Thymus (tissue), 14 donors: ENCODE measurements at places on chromosomes 1 and 21. TPM values are rescaled to one million over a fixed set of nuclear protein-coding genes. Genes with fewer than 3 reads are reported as not detected.

The UAP1 gene
- total RNA-seq: 21.9 TPM

The ADAM30 gene
- total RNA-seq: not detected

The FMO1 gene
- total RNA-seq: 5.6 TPM

The SLAMF9 gene
- 0.09 TPM for total RNA-seq

The SPRR2F gene
- 0.09 TPM for total RNA-seq

The DMAP1 gene
- total RNA-seq: 21.2 TPM

The SYT2 gene
- total RNA-seq: 0.05 TPM

The AUNIP gene
- total RNA-seq: 4.5 TPM

The AADACL3 gene
- 0.05 TPM for total RNA-seq

The TTC39A gene
- total RNA-seq: 1.1 TPM

The MTARC1 gene
- 1.8 TPM for total RNA-seq

The TFF2 gene
- not detected for total RNA-seq

The CYP4X1 gene
- total RNA-seq: 0.38 TPM

The HES4 gene
- total RNA-seq: 61.3 TPM

The GJA5 gene
- 1.9 TPM for total RNA-seq

The CTSK gene
- total RNA-seq: 8.4 TPM

The EFNA1 gene
- 14.5 TPM for total RNA-seq

The LRIF1 gene
- 17.6 TPM for total RNA-seq

The PGBD5 gene
- total RNA-seq: 2.1 TPM

The RAB42 gene
- 51.5 TPM for total RNA-seq

The CNR2 gene
- 1.5 TPM for total RNA-seq

The CLEC20A gene
- total RNA-seq: 0.28 TPM

The POGK gene
- 15.7 TPM for total RNA-seq

The ATXN7L2 gene
- 5.4 TPM for total RNA-seq

The ATP5PF gene
- total RNA-seq: 128 TPM

The NUDT4B gene
- total RNA-seq: 0.76 TPM

The MX2 gene
- total RNA-seq: 32.0 TPM

The ADGRL4 gene
- 2.4 TPM for total RNA-seq

The GBP7 gene
- 0.05 TPM for total RNA-seq

The AGMAT gene
- total RNA-seq: 3.8 TPM

The ALX3 gene
- total RNA-seq: 0.14 TPM

The PLA2G2A gene
- 0.28 TPM for total RNA-seq

The TSPEAR gene
- total RNA-seq: 0.38 TPM

The MMEL1 gene
- total RNA-seq: 0.33 TPM

The OR6K3 gene
- total RNA-seq: not detected
